ENCODE measurements at places on chromosomes 1 and 21. TPM values are rescaled to one million over a fixed set of nuclear protein-coding genes. Genes with fewer than 3 reads are reported as not detected.

DNA sequence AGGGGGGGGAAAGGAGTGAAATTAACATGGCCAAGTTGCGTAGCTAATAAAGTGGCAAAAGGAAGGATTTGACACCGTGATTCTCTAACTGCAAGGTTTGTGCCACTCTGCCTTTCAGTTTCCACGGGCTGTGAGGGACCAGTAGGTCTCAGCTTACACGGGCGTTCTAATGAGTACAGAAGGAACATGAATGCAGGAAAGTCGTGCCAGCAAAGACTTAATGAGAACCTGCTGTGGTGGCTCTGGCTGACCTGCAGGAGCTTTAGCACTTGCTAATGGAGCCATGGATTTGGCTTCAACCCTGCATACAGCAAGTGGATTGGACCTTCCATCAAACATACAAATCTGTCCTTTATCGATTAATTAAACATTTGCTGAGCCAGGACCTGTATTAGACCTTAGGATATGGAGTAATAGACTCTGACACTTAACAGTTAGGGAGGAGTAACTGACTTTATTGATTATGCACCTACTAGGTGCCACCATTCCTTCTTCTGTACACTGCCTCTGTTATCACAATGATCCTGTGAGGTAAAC is 15.1 kb upstream of the PITHD1 start:
- no peak overlapping the region for H3K27ac ChIP-seq
- H3K27me3 ChIP-seq = no peaks in the 10 kb centered on the region
- H3K4me3 ChIP-seq = no peak overlapping the region

DNA sequence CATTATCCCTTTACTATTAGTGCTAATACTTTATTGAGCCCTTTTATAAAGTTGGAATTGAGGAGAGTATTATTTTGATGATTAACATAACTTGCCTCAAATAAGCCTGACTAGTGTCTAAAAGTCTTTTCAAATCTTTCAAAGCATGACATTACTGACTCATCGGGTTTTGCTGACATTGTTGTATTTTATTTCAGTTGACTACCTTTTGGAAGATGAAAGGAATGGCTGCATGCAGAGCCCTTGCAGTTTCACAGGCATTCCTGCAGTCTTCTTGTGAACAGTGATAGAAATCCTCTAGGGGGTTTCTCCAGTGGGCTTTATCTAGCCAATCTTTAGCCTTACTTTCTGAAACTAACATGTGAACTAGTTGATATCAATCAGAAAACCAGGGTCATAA is 43.0 kb upstream of the TMEM61 start:
- H3K4me1 ChIP-seq = peaks cover 57% of the 10 kb centered on the region
- H3K27me3 ChIP-seq = no peaks in the 10 kb centered on the region
- H3K27ac ChIP-seq = peak overlapping the region; percentile 78
- no peak overlapping the region for H3K4me3 ChIP-seq

GRCh38 chr1:200610846-200611245 is 9.7 kb downstream of the KIF14 start:
- no peak for DNase-seq
- H3K27me3 ChIP-seq = no peaks in the 10 kb centered on the region
- H3K4me3 ChIP-seq = no peak overlapping the region
- H3K4me1 ChIP-seq = no peaks in the 10 kb centered on the region
- peaks cover 16% of the 10 kb centered on the region for H3K36me3 ChIP-seq

DNA sequence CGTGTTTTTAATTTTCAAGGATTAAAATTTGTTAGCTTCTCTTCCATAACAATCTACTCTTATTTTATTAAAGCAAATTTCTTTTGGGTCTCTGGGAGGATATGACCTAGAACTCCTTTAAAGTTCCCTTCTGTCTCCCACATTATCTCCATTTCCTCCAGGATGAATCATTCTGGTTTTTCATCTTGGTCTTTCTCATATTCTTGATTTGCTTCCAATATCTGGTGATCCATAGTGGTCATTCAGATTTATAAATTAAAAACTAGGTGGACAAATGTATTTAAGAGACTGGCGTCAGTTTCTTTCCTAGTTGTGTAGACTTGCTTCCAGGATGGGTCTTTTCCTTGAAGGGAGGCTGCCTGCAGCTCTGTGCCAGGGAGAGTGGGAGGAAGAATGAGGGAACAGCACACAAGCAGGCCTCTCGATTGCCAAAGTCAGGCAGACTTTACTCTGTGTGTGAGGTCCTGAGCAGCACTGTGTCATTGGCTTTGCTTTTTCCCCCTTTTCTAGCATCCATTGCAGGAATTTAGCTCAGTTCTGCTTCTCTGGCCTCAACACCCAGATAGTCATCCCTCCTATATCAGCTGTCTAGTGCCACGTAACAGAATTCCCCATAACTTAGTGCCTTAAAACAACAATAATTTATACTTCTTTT is 48.1 kb upstream of the FOXO6 start:
- H3K4me3 ChIP-seq = no peak overlapping the region
- H3K4me1 ChIP-seq = peaks cover 30% of the 10 kb centered on the region
- peaks cover 2% of the 10 kb centered on the region for H3K27me3 ChIP-seq
- H3K27ac ChIP-seq = no peak overlapping the region

DNA sequence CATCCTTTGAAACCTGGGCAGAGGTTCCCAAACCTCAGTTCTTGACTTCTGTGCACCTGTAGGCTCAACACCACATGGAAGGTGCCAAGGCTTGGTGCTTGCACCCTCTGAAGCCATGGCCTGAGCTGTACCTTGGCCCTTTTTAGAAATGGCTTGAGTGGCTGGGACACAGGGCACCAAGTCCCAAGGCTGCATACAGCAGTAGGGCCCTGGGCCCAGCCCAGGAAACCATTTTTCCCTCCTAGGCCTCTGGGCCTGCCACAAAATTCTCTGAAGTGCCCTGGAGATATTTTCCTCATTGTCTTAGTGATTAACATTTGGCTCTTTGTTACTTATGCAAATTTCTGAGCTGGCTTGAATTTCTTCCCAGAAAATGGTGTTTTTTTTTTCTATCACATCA is 65.6 kb upstream of the ACTRT2 start:
- H3K4me3 ChIP-seq = no peak overlapping the region
- H3K27ac ChIP-seq = no peak overlapping the region
- DNase-seq = no peak
- H3K4me1 ChIP-seq = no peaks in the 10 kb centered on the region
- H3K27me3 ChIP-seq = no peaks in the 10 kb centered on the region

GRCh38 chr1:6259491-6260362 is 1.2 kb downstream of the GPR153 start:
- peaks cover 4% of the 10 kb centered on the region for H3K4me1 ChIP-seq
- peak overlapping the region; percentile 57 for H3K4me3 ChIP-seq
- no peak overlapping the region for H3K27ac ChIP-seq
- no peaks in the 10 kb centered on the region for H3K36me3 ChIP-seq
- H3K27me3 ChIP-seq = peaks cover 41% of the 10 kb centered on the region
- peak; percentile 81 for DNase-seq

DNA sequence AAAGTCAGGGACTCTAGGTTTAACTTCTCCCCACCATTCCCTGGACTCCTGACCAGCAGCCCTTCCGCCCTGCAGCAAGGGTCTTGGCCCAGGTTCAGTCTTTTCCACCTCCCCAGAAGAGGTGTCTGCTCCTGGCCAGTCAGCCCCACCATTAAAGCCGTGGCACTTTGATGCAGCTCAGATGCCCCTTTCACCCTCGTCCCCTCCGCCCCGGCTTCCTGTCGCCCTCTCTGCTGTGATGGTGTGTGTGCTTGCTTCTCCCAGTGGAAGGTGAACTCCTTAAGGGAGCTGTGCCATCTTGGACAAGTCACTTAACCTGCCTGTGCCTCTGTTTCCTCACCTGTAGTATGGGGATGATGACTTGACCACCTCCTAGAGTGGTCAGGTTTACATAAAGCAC is 17.8 kb upstream of the TTC4 start:
- H3K36me3 ChIP-seq = no peaks in the 10 kb centered on the region
- DNase-seq = no peak
- H3K27ac ChIP-seq = no peak overlapping the region

- H3K4me1 ChIP-seq = peaks cover 15% of the 10 kb centered on the region
- no peaks in the 10 kb centered on the region for H3K27me3 ChIP-seq
- peaks cover 4% of the 10 kb centered on the region for H3K36me3 ChIP-seq
- DNase-seq = peak; percentile 25
- no peak overlapping the region for H3K4me3 ChIP-seq
- H3K27ac ChIP-seq = no peak overlapping the region
Observed at GRCh38 chr21:18499761-18500376, 96.3 kb upstream of the TMPRSS15 start.

DNA sequence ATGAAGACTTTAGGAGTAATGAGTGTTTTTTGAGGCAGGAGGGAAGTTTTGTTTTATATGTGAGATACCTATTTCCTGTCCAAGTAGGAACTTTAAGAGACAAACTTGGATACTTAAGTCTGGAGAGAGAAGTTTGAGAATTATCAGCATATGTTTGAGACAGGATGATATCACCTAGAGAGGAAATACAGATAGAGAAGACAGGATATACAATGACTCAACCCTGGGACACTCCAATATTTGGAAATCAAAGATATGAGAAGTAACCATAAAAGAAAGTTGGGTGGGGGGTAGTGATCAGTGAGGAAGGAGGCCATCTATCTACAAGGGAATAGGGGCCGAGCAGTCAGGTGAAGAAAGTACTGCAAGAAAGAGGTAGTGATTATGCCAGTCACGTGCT is 6.5 kb downstream of the LCE7A start:
- H3K4me3 ChIP-seq = no peak overlapping the region
- no peaks in the 10 kb centered on the region for H3K4me1 ChIP-seq
- no peak for DNase-seq
- no peaks in the 10 kb centered on the region for H3K36me3 ChIP-seq

GRCh38 chr1:17207966-17208418 is 3.1 kb downstream of the PADI1 start:
- H3K4me1 ChIP-seq = peaks cover 38% of the 10 kb centered on the region
- H3K27ac ChIP-seq = peak overlapping the region; percentile 21
- peaks cover 1% of the 10 kb centered on the region for H3K27me3 ChIP-seq
- no peak overlapping the region for H3K4me3 ChIP-seq

DNA sequence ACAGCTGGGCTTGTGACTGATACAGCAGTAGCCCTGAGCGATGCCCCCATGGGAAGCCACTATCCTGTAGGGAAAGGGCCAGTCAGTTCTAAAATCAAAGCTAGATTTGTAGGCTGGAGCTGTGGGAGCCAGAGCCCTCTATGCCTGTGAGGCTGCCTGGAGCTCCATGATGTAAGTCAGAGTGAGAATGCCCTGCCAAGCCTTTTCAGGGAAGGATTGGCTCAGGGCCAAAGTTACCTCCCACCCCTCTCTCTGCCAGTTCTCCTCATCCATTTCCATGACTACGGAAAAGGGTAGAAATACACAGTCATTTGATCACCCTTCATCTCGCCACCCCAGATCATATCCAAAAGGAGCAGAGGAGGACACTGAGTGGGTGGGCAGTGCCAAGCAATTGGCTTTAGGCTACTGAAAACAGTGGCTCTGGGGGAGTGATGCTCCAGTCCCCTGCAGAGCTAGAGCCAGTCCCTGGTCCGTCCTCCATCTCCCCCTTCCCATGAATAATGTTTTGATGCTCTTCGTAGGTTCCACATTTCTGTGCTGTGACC is 59.5 kb upstream of the KCNA3 start:
- peaks cover 47% of the 10 kb centered on the region for H3K27me3 ChIP-seq
- no peaks in the 10 kb centered on the region for H3K4me1 ChIP-seq
- DNase-seq = no peak
- no peak overlapping the region for H3K27ac ChIP-seq

DNA sequence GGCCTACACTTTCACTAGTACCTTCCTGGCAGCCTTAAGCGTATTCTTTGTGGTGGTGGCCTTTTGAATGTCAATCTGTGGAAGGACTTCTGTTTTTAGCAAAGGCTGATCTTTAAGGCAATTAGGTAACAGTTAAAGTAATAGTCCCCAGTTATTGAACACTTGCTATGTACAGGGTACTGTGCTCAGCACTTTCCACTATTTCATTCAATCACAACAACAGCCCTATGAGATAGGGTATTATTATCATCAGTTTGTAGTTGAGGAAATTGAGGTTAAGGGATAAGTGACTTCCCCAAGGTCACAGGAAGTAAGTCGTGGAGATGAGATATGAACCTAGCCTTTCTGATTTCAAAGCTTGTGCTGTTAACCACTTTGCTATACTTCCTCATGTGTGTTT is 185.7 kb downstream of the ST6GALNAC3 start:
- peaks cover 4% of the 10 kb centered on the region for H3K36me3 ChIP-seq
- H3K27ac ChIP-seq = no peak overlapping the region
- DNase-seq = no peak
- H3K4me1 ChIP-seq = peaks cover 14% of the 10 kb centered on the region

DNA sequence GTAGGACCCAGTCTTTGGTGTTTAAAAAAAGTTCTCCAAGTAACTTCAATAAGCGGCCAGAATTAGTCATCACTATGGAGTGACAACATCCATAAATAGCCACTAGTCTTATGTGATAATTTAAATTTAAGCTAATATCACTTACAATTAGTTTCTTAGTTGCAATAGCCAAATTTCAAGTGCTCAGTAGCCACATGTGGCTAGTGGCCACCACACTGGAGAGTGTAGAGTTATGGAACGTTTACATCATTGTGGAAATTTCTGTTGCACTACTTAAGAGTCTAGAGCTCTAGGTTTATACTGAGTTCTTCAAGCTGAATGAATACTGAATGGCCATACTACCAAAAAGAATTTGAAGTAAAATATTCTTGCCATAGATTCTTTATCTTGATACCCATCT is 121.1 kb downstream of the RUNX1 start:
- H3K4me1 ChIP-seq = peaks cover 5% of the 10 kb centered on the region
- H3K27ac ChIP-seq = no peak overlapping the region
- H3K4me3 ChIP-seq = no peak overlapping the region
- H3K36me3 ChIP-seq = no peaks in the 10 kb centered on the region
- no peak for DNase-seq

- H3K27ac ChIP-seq = no peak overlapping the region
- H3K36me3 ChIP-seq = no peaks in the 10 kb centered on the region
- H3K4me1 ChIP-seq = peaks cover 21% of the 10 kb centered on the region
- no peak overlapping the region for H3K4me3 ChIP-seq
Observed at GRCh38 chr21:41500931-41501381, 7.0 kb downstream of the TMPRSS2 start.

- no peak overlapping the region for H3K27ac ChIP-seq
- no peaks in the 10 kb centered on the region for H3K36me3 ChIP-seq
- peaks cover under 1% of the 10 kb centered on the region for H3K4me1 ChIP-seq
Observed at GRCh38 chr1:39981945-39982344, 27.0 kb downstream of the MFSD2A start.

- peak overlapping the region; percentile 1 for H3K27ac ChIP-seq
- no peaks in the 10 kb centered on the region for H3K36me3 ChIP-seq
- no peak for DNase-seq
- peaks cover 44% of the 10 kb centered on the region for H3K27me3 ChIP-seq
- H3K4me3 ChIP-seq = no peak overlapping the region
- H3K4me1 ChIP-seq = peaks cover 13% of the 10 kb centered on the region
Observed at GRCh38 chr1:18794051-18794450, 65.4 kb downstream of the TAS1R2 start.

DNA sequence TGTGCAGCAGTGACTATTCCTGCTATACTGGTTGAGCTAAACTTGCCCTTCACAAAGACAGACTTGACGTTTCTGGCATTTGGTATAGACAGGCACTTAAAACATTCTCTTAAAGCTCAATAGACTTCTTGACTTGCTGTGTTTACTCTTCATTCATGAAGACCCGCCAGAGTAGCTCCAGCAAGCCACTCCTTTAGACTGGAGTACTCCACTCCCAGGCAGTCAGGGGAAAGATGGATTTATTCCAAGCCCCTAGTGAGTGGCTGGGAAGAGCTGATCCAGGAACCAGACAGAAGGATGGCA is 70.7 kb downstream of the EVA1C start:
- H3K27me3 ChIP-seq = peaks cover 8% of the 10 kb centered on the region
- H3K36me3 ChIP-seq = no peaks in the 10 kb centered on the region
- no peak overlapping the region for H3K27ac ChIP-seq
- H3K4me1 ChIP-seq = peaks cover 4% of the 10 kb centered on the region
- no peak for DNase-seq

The BRINP3 gene
- 0.09 TPM for total RNA-seq

The GUCA2B gene
- not detected for total RNA-seq

The BMP8B gene
- 0.31 TPM for total RNA-seq

The HJV gene
- not detected for total RNA-seq

The IL12RB2 gene
- total RNA-seq = 0.34 TPM

The NOTCH2 gene
- total RNA-seq = 281 TPM

The SH3BP5L gene
- 26.9 TPM for total RNA-seq

The CCDC27 gene
- not detected for total RNA-seq

Measured in mesothelial cell of epicardium (in vitro differentiated cells).